ENCODE measurements at places on chromosomes 2 and 18.

DNA sequence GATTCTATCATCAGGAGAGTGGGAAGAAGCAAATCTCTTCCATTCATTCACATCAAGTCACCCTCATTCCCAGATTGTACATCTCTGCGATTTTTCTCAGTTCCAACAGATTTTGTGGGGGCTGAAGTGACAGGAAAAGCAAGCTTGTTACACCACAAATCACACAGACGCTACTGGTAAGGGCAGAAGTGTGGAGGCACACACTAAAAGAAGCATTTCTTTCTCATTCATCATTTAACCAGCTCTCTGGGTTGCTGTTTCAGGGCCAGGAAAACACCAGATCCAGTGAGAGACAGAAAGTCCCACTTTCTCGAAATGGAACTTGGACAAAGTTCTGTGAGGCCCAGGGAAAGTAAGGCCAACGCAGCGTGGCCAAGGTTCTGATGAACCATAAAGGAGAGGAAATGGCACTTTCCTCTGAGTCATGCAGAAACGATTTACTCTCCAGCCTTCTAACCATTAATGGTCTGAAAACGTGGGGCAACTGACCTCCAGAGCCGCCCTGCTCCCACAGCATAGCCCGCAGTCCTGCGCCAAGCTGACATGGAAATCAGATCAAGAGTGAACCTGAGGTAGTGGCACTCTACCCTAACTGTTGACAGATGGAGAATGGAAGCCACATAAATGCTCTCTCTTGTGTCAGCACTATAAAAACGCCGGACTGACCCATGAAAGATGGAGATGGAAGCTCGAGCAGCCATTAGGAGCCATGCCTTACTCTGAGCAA, 191.0 kb downstream of the C1D start:
- DNase-seq, result no peak

- DNase-seq, result no peak
Observed at GRCh38 chr2:161141033-161141432, 19.2 kb upstream of the TANK start.

DNA sequence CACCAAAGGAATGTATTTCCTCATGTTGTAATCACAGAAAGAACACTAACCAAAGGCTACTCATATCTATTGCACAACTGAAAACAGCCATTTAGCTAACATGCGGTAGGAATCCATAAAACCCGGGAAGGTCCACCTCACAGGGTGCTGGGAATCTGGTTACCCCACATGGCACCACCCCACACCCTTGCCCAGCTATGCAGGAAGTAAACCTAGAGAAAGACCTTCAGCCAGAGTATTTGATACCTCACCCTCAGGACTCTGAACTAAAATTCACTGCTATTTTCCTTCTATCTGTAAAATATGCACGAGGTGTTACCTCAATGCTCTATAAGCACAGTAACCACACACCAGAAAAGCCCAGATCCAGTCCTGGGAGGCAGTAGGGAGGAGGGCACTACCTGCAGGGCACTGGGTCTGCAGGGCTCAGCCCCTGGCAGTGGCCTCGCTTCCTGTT, 45.8 kb downstream of the PTPN2 start:
- DNase-seq, result no peak

- DNase-seq, result no peak
Observed at GRCh38 chr2:33583194-33583938, 15.7 kb downstream of the FAM98A start.

- no peak for DNase-seq
Observed at GRCh38 chr2:86468162-86469033, 27.2 kb downstream of the KDM3A start.

- DNase-seq, result no peak
Observed at GRCh38 chr2:200056105-200056504, 100.7 kb downstream of the MAIP1 start.

DNA sequence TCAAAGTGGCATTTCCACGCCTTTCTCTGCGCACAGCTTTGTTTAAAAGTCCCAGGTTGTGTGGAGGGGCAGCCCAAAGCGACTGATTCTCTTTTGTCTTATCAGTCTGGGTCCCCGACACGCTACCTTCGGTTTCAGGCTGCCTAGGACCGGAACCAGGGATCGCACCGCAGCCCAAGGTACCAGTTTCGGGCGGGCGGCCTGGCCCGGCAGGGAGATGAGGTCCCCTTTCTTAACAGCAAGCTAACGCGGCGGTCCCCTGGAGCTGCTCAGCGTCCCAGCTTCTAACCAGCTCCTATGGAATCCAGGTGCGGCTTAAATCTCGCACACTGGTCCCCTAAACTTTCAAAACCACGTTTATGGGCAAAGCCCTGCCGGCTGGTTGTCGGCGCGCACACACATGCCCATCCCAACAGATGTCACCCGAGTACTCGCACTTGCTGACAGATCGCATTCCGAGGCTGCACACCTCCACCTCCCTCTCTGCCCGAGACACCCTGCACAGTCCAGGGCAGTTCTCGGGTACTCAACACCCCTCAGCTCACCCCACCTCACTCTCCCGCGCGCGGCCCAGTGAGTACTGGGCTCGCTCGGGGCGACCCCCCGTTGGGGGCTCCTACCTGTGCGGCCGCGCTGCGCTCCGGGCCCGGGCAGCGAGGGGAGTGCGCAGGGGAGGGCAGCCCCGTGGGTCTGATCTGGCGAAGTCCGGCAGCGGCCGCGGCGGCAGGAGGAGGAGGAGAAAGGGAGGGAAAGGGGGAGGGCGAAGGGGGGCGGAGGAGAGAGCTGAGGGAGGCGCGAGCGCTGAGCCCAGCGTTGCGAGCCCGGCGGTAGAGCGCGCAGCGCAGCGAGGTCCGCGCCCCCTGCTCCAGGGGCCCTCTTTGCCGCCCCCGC, at the start of gene EFEMP1:
TSS of gene EFEMP1 (minus strand) at position 692 of the 891 bp plus-strand sequence. CDS start 1,342 bp downstream, outside the sequence.
- no peak for DNase-seq

DNA sequence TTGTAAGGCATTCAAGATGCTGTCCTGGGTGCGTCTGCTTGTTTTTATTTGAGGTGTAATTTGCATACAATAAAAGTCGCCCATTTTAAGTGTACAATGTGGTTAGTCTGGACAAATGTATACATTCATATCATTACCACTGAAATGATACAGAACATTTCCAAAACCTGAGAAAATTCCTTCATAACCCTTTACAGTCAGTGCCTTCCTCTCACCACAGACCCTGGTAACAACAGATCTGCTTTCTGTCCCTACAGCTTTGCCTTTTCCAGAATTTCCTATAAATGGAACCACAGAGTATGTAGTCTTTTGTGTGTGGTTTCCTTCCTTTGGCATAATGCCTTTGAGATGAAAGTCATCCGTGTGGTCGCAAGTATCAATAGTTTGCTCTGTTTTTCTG, 45.8 kb upstream of the NFU1 start:
- DNase-seq, result no peak

GRCh38 chr2:69770193-69770702, 28.3 kb downstream of the ANXA4 start:
- DNase-seq, result no peak

DNA sequence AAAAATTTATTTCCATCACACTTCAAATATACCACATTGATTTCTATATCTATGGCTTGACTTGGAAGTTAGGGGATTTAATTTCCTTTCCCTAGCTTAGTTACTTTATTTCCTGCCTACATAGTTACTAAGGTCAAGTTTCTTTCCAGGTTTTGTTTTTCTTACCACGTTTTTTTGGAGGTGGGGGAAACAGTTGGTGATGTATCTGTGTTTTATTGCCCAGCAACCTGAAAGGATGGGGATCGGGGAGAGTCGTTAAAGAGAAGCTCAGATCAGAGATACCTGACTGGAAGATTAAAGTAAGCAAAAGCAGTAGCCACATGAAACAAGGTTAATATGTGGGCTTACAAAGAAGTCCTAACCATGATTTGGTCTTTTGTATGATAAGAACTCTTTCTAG, 127.8 kb downstream of the OSBPL6 start:
- no peak for DNase-seq

DNA sequence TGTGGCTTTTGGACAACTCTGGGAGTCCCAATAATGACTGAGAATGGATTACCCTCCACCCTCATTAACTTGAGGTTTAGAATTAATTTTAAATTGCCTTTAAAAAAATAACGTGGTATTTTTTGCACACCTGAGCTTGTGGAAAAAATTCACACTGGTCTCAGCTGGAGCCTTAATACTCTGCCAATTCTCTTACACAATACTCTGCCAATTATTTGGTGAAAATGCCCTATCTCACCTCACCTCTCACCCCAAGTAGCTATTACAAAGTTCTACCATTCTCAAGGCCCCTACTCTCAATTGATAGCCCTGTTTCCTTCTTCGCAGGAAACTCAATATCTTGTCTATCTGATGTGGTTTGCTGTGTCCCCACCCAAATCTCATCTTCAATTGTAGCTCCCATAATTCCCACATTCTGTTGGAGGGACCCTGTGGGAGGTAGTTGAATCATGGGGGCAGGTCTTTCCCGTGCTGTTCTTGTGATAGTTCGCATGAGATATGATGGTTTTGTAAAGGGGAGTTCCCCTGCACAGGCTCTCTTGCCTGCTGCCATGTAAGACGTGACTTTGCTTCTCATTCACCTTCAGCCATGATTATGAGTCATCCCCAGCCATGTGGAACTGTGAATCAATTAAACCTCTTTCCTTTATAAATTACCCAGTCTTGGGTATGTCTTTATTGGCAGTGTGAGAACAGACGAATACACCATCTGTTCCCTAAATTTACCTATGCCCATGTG, 27.4 kb upstream of the C2orf69 start:
- no peak for DNase-seq

GRCh38 chr18:49486134-49486533, 900 bp downstream of the C18orf32 start:
- DNase-seq, result no peak

DNA sequence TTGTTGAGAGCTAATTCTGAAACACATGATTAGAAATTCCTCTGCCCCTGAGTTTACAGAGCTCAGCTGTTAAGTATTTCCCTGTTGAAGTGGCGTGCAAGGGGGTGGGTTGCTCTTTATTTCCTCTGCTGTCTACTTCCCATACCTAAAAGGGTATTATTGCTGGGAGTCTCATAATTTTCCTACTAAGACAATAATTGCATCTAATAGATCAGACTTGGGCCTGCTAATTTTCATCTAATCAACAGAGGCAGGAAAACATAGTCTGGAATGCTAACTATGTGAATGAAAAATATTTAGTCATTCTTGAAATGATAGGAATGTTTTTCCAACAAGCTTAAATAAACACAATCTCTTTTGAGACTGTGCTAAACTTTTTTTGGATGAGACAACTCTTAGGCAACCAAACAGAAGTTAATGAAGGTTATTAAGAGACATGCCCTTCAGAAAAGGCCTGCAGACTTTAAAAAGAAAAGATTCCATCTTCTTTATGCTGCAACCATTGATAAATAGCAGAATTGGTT, 111.4 kb downstream of the FEZ2 start:
- no peak for DNase-seq

DNA sequence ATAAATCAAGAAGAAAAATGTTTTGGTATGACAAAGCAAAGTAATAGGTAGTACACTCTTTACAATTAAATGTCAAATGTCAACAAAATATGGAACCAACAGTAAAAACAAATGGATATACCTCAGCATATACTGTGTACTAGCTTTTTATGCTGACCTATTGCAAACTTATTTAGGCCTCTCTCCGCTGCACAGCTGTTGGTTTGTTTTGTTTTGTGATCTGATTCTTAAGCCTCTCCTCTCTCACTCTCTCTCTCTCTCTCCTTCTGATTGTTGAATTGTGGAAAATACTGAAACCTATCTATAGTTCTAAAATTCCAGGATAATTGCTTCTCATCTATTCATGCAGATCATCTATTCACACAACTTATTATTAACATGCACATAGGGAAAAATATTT, 154.9 kb upstream of the ARHGAP28 start:
- DNase-seq, result no peak

DNA sequence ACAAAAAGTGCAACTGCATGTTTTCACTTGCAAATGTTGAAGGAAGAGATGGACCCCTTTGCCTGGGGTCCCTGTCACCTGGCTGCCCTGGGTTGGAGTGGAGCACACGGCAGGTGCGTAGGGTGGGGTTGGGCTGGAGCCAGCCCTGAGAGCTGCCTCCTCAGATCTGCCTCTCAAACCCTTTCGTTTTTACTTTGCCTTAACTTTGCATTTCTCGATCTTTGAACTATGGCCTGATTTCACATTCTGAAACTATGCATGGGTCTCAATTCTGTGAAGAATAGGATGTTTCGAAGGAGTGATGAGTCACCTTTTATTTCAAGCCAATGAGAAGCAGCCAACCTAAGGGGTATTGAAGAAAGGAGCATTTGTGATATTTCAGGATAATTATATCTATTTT, 132.8 kb downstream of the ACOXL start:
- no peak for DNase-seq

- DNase-seq, result no peak
Observed at GRCh38 chr2:187008111-187008510, 159.1 kb upstream of the ZSWIM2 start.

- DNase-seq, result no peak
Observed at GRCh38 chr2:43238813-43239212, 12.4 kb upstream of the ZFP36L2 start.

GRCh38 chr2:240814946-240815760, 4.9 kb downstream of the KIF1A start:
- DNase-seq, result no peak

DNA sequence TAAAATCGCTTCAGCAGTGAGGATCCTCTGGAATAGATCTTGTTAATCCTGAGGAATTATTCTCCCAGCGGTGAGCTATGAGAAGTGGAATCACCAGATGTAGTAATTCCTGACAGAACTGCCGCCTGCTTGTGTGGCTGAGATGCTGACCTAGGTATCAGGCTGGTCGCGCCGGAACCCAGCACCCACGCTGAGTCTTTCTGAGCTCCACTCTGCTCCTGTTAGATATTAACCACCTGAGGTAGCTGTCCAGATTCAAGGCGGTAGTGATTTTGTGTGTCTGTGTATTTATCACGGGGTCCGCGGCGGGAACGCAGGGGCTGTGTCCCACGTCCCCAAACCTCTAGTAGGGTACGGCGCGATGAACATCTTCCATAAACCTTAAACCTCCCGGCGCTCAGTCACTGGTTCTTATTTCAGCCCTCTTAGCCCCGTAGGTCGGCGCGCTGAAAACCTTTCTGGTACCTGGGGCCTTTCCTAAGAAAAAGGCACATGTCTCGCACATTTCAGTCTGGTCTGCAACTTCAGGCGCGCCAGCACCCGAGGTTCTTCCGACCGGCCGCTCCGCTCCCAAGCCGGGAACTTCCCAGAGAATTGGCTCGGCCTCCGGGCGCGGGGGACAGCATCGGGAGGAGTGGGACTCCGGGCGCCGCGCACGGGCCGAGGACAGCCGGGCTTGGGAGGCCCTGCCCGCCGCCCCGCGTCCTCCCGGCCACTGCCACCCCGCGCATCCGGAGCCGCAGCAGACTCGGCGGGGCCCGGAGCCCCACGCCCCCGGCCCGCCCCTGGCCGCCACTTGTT, 542 bp upstream of the CNNM3 start:
- DNase-seq, result no peak

- no peak for DNase-seq
Observed at GRCh38 chr2:59630789-59631188, 922.7 kb downstream of the BCL11A start.
